ENCODE measurements at places on chromosomes 16 and 17.

DNA sequence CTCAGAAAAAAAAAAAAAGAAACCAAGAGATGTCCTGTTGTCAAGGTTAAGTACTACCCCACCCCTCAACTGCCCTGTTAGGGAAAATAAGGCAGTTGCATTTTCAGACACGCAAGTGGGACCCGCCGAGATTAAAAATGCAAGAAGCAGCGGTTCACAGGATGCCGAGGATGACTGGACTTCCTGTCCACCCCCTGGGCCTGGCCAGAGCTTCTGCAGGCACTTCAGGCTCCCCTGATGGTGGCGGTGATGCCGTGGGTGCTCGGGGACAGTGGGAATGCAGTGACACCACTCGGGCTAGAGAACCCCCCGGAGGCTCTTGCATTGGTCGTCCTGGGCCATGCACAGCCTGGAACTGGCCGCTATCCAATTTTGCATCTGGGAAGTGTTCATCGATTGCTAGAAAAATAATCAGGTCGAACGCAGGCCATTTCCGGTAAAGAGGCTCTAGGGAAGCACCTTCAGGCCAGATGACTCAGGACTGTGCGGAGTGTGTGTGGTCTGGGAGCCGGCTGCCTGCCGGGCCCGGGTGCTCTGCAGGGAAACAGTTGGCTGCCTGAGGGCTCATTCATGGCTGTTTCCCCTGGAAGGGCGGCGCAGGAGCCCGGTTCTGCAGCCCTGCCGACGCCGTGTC lies 13.4 kb upstream of the CRISPLD2 start:
- DNase-seq = no peak

DNA sequence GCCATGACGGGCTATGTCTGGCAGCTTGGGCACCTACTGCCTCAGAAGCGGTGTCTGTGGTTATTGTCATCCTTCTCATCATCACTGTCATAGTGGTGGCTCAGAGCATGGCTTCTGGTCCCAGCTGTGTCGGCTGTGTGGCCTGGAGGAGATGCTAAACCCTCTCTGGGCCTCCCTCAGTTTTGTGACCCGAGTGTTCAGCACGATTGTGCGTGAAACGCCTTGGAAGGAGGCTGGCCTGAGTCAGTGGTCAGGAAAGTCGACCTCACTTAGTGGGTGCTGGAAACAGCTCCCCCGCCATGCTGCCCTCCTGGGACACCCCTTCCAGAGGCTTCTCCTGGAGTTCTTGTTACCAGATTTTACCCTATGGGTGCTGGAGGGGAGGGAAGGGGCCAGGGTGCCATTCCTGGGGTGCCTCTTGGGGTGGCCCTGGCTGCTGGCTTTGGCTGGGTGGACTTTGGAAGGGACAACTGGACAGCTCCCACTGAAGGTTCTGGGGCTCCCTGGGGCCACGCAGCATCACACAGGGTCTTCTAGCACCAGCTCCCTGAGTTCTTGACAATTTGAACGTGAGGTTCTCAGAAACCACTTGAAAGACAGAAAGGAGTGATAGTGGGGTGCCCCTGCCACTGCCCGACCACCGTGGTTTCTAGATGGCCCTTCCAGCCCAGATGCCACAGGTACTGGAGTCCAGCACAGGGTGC lies 226.5 kb upstream of the GSE1 start:
- DNase-seq = no peak

- DNase-seq = no peak
Measured at GRCh38 chr17:49298371-49298976, 63.6 kb downstream of the ZNF652 start.

DNA sequence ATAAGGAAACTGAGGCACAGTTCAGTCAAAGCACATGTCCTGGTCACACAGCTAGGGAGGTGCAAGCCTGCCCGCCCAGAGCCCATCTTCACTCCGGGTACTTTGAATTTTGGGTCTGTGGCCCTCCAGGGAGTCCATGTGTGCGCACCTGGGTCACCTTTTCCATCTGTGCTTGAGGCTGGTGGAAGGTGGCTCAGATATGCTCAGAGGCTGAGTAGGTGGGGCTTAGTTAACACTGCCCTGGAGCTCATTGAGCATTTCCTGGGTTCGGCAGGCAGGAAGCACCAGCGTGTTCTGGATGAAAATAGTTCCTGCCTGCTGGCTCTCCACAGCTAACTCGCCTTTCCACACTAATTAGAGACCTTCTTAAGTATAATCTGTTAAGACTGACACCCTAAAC lies 19.2 kb downstream of the FAM234A start:
- DNase-seq = no peak

GRCh38 chr16:73289232-73289631 lies 241.3 kb upstream of the ZFHX3 start:
- no peak for DNase-seq

- DNase-seq = no peak
Measured at GRCh38 chr16:78050734-78051400, 28.5 kb downstream of the CLEC3A start.

- no peak for DNase-seq
Measured at GRCh38 chr17:2691965-2692780, 19.4 kb downstream of the CLUH start.

DNA sequence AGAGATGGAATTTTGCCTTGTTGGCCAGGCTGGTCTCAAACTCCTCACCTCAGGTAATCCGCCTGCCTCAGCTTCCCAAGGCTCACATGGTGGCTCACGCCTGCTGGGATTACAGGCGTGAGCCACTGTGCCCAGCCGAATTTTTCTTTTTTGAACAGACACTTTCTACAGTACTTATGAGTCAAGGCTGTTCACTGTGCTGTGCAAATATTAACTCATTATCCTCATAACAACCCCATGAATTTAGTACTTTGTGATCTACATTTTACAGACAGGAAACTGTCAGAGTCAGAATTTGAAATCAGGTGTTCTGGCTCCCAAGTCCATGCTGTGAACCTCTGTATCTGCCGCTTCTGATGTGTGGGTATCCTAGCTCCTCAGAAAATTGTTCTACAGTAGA lies 25.7 kb upstream of the RASL10B start:
- no peak for DNase-seq

- DNase-seq = no peak
Measured at GRCh38 chr16:63720848-63721247, 1401.0 kb downstream of the CDH11 start.

- no peak for DNase-seq
Measured at GRCh38 chr17:64092113-64092512, 37.8 kb downstream of the ERN1 start.

DNA sequence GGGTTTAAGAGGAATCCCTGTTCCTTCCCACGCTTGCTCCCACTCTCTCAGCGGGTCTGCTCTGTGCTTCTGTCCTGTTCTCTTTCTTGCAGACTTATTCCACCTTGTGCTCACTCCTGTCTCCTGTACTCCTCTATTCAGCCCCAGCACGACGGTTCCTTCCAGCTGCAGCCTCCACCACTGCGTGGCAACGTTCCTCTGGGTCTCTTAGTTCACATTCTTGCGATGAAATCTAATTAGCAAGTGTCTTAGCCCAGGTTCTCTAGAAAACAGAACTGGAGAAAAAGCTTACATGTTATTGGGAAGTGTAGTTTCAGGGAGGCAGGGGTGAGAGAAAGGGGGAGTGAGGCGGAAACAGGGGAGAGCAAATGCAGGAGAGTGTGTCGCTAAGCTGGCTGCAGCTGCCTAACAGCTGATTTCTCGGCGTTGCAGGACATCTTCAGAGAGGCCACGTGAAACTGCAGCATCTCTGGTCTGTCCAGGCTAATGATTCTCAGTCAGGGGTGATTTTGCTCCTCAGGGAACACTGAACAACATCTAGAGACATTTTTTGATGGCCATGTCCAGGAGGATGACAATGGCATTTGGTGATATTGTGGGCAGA lies 213.2 kb upstream of the NLRP1 start:
- DNase-seq = no peak

DNA sequence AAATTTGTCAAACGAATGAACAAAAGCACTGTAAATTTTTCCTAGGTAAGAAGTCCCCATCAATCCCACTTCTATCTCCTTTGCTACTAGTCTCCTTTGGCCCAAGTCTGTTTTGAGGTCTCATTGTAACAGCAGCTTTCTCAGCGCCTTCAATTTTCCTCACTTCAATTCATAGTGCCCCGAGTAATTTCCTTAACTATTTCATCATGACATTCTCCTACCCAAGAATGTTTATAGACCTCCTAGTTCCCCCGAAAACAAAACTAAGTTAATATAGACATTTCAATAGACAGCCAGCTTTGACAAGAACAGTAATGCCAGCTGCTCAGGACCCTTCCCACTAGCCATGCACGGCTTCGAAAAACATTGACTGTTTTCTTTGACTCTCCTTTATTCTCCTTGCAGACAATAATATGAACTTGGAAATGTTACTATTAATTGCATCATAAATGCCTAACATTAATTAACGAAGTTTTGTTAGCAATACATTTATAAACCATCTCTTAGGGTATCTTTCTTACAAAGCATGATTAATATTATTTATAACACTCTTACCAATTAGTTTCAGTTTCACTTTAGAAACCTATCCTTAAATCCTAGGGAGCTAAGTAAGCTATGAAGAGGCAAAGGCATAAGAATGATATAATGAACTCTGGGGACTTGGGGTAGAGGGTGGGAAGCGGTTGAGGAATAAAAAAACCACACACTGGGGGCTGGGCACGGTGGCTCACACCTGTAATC lies 22.8 kb downstream of the GLG1 start:
- no peak for DNase-seq

DNA sequence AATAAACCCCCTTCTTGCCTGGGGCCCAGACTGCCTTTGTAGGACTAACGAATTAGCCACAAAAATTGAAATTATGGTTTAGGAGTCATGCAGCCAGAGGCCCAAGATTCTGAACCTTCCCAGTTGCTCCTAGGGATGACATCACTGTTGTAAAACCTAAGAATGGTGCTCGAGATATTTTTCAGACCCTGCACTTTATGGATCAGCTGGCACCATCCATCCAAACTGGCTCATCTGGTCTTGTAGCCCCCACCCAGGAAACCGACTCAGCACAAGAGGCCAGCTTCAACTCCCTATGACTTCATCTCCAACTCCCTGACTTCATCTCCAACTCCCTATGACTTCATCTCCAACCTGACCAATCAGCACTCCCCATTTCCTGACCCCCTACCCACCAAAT lies 10.9 kb upstream of the EVPL start:
- DNase-seq = no peak

DNA sequence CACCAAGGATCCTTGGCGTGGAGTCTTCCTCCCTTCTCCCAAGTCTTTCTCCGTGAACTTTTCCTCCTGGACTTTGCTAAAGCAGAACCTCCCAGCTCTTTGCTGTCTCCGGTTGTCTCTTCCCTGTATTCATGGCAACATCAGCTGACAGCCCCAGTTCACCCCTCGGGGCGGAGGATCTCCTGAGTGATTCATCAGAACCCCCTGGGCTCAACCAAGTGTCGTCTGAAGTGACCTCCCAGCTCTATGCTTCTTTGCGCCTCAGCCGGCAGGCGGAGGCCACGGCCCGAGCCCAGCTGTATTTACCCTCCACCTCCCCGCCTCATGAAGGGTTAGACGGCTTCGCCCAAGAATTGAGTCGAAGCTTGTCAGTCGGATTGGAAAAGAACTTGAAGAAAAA lies 943 bp downstream of the CNTROB start:
- no peak for DNase-seq

DNA sequence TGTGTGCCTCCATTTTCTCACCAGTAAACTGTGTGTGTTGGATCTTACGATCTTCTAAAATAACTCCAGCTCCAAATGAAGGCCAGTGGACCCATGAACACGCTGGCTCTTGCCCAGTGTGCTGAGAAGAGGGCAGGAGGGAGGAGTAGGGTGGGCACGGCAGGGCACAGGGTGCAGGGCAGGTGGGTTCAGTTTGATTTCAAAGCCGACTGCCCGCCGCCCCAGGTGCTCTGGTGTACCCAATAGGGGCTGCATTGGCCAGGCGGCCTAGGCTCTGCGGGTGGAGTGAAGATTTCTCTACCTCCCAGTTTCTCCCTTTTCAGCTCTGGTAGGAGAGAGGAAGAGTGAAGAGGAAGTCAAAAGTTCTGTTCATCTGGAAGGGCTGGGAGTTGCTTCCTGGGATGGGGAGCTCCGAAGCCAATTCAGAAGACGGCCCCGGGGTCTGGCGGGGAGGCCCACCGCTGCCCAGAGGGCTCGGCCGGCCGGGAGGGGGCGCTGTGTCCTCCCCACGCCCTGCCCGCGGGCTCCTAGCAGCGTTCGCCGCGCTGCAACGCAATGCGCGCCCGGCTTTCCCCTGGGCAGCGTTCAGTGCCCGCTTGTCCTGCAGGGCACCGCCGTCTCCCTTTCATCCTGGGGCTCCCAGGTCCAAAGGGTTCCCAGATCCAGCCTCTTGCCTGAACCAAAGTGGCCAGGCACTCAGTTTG lies 1.1 kb upstream of the CRHR1 start:
- DNase-seq = no peak

DNA sequence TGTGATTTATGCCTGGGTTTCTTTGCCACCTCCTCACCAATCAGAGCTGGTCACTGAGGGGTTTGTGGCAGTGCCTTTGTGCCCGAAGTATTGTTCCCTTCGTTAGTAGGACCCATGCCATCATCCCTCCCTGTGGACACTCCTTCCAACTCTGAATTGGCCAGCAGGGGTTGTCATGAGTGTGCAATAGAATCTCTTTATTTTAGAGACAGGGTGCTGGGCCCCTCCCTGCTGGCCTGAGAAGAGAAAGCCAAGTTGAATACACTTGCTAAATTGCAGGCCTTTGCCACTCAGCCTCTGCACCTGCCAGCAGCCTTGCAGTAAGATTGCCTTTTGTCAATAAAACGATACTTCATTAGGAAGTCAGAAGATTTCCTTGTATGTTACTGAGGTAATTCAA lies 40.7 kb upstream of the SLC12A3 start:
- no peak for DNase-seq

- DNase-seq = no peak
Measured at GRCh38 chr17:57004944-57005579, 27.1 kb downstream of the SCPEP1 start.

GRCh38 chr16:66521951-66522771 lies 27.8 kb downstream of the TK2 start:
- DNase-seq = peak; percentile 87

DNA sequence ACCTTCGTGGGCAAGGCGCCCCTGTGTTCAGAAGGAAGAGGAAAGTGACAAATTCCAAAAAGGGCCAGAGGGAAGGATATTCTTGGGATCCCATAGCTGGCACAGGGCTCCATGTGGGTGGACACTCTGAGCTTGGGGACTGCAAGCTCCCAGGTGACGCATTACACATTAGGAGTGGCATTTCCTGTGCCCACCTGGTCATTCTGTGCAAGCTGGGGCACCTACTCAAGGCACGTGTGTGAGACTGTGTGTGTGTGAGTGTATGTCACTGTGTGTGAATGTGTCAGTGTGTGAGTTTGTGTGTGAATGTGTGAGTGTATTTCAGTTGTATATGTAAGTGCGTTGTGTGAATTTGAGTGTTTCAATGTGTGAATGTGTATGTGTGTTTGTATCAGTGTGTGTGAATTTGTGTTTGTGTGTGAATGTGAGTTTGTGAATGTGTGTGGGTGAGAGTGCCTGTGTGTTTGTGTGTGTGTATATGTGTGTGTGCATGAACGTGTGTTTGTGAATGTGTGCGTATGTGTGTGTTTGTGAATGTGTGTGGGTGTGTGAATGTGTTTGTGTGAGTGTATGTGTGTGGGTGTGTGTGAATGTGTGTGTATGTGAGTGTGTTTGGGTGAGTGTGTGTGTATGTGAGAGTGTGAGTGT lies 1.6 kb upstream of the CD300A start:
- DNase-seq = no peak

- no peak for DNase-seq
Measured at GRCh38 chr17:1244606-1245012, 25.6 kb upstream of the BHLHA9 start.

Measured in effector memory CD4-positive, alpha-beta T cell (primary cell).